ENCODE measurements at places on chromosomes 6 and 20. TPM values are rescaled to one million over a fixed set of nuclear protein-coding genes. Genes with fewer than 3 reads are reported as not detected.

CST7 gene
- 1.2 TPM for total RNA-seq

LY6G6D gene
- not detected for total RNA-seq

OR2J2 gene
- not detected for total RNA-seq

MTFR2 gene
- total RNA-seq = 0.57 TPM

TFAP2D gene
- not detected for total RNA-seq

VGLL2 gene
- not detected for total RNA-seq

GRCh38 chr6:36247693-36248092 lies 22.2 kb upstream of the PNPLA1 start:
- DNase-seq = no peak

DNA sequence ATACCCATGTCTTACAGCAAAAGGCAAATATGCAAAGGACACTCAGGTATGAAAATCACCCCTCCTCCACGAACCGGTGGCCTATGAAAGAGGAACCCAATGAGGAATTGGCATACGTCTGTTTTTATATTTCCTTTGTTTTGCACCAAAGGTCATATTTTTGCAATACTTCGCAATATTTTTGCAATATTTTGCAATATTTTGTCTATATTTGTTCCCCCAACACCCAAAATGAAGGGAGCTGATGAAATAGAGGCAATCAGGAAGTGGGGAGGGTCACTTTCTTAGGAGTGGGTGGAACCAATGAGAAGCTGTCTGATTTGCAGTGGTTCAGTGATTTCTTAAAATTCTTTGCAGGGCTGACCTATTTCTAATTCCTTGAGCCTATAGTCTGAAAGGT lies 296.8 kb upstream of the TSHZ2 start:
- no peak for DNase-seq

DNA sequence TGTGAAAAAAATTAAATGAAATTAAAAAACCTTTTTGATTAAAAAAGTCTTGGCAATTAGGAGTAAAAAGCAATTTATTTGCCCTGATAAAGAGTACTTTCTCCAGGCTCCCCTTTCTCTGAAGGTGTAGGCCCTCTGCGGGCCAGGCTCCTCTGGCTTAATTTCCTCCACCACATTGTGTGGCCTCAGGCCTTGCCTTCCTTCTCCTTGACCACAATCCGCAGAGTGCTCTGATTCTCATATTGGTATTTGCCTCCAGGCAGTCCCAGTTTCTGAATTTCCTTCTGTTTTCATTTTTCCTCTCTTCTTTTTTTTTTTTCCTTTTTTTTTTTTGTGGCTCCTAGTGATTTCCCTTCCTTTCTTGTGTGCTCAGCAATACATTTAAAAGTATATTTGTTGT lies 96.4 kb downstream of the AIG1 start:
- no peak for DNase-seq

DNA sequence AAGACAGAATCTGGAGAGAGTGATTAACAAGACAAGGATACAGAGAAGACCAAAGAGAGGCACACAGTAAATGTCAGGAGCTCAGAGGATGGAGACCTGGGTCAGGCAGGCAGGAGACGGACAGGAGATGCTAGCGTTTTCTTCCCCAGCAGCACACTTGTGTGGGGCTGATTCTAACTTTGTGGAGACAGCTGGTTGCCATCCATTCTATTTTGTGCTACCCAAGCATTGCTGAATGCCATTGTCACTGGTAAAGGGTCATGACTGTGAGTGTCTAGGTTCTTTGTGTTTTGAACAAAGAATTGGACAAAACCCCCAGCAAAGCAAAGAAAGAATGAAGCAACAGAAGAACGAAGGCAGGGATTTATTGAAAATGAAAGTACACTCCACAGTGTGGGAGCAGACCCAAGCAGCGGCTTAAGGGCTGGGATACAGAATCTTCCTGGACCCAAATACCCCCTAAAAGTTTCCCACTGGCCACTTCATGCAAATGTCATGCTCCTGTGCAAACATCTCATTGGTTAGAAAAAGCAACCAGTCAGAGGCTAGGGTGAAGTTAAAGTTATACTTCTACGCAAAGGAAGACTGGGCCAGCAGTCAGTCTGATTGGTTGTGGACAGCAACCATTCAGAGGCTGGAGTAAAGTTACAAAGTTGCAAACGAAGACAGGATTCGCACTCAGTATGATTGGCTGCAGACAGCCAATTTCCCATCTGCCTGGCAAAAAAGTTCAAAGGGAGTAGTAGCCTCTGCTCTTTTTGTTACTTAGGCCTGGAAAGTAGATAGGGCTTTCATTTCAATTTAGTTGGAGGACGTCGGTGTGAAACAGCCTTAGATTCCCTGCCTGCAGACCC lies 17.5 kb downstream of the PTK7 start:
- no peak for DNase-seq

DNA sequence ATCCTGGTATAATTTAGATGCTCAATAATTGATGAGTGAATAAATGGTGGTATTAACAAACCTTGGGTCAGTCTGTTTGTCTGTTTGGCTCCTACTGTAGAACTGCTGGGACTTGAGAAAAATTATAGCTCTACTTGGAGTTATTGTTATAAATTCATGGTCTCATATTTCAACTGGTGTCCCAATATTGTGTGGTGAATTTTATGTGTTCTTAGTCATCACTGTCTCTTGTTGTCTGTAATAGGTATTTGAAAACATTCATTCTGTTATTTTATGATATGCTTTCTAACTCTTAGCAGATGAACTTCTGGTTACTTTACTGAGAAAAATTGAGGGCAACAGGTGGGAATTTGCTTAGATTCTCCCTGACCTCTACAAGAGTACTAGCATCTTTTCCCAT lies 221.4 kb downstream of the CDKAL1 start:
- no peak for DNase-seq

DNA sequence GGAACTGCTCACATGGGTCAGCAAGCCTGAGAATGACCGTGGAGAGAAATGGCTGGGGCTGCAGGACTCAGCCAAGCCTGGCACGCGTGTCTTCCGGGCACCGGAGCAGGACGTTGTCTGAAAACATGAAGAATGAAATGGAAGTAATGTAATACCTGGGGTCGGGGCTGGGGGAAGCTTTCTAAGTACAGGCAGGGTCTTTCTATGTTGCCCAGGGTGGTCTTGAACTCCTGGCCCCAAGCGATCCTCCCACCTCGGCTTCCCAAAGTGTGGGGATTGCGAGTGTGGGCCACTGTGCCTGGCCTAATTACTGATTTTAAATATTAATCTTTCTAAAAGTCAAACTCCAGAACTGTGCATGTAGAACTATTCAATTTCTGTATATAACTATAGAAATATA lies 155.5 kb upstream of the AKAP12 start:
- no peak for DNase-seq

- peak; percentile 60 for DNase-seq
These were observed 81.7 kb downstream of the THBS2 start for GRCh38 chr6:169171951-169172350.

GRCh38 chr6:143397227-143398222 lies 53.0 kb downstream of the ADAT2 start:
- DNase-seq = no peak

DNA sequence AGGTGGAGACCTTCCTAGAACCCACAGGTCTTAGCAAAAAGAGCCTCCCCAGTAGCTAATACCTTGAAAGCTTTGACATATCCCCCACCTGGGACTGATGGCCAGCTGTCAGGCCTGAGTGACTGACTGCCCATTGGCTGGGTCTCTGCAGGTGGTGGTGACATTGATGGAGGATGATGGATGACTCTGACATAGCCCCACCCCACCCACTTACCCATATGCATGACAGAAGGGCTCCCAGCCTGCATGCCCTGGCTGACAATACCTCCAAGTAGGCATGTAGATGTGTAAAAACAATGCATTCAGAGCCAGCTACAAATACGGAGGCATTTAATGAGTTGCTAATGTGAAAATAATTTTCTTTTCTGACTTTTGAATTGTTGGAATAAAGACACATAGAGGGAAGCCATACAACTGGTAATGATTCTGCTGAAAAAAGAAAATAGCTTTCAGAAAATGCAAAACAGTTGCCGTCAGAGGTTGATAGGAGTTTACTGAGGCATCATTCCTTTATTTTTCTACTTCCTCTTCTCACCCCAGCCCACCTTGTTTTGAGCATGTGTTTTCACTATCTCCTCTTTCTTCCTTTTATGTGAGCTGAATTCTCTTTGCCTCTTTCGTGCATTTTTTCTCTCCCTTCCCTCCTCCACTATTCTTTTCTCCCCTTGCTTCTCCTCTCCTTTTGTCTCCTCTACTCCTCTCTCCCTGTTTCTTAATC lies 70.6 kb downstream of the OLIG3 start:
- DNase-seq = no peak

DNA sequence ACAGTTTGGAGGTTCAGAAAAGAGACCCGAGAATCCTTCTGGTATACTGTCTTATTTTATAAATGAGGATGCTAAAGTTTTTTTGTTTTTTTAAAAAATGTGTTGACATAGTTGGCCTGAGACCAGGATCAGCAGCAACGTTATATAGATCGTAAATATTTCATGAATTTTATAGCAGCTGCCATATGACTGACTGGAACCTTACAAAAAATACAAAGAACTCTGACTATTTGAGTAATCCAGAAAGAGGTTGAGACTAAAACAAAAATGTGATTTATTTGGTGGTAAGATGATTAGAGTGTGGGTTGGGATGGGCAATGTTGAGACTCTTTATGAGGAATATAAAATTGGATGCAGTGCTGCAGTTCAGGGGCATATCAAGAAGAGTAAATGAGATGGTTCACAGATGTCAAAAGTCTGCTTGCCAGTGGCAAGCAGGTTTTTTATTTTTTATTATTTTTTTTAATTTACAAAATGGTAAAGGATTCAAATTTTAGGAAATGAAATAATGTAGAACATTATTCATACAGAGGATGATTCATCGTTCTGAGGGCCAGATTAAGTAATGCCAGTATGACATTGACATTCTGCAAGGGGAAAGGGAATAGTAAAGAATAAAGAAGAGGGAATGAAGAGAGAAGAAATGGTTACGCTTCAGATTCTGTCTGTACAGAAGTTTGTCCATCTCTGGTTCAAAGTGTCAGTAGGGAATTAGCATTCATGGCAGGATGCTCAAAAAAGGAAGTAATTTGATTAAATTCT lies 58.5 kb downstream of the SCAF8 start:
- DNase-seq = no peak

DNA sequence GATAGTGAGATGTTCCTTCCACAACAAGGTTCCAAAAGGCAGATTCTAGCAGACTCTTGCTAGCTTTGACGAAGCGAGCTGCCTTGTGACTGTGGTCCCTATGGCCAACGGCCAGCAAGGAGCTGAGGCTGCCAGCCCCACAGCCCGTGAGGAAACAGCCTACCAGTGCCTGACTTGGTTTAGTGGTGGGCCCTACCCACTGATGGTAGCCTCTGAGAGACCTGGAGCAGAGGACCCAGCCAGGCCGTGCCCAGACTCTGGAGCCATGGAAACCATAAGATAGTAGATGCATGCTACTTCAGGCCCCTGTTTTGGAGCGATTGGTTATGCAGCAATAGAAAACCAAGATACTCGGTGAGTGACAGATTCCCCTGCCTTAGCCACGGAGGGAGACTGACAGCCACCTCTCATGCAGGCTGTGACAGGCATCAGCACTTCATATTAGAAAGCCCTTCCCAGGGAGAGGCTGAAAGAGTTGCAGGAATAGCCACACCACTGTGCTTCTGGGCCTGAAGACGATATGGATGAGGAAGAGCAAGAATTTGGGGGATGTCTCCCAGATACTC lies 19.2 kb downstream of the PSMG4 start:
- DNase-seq = no peak

DNA sequence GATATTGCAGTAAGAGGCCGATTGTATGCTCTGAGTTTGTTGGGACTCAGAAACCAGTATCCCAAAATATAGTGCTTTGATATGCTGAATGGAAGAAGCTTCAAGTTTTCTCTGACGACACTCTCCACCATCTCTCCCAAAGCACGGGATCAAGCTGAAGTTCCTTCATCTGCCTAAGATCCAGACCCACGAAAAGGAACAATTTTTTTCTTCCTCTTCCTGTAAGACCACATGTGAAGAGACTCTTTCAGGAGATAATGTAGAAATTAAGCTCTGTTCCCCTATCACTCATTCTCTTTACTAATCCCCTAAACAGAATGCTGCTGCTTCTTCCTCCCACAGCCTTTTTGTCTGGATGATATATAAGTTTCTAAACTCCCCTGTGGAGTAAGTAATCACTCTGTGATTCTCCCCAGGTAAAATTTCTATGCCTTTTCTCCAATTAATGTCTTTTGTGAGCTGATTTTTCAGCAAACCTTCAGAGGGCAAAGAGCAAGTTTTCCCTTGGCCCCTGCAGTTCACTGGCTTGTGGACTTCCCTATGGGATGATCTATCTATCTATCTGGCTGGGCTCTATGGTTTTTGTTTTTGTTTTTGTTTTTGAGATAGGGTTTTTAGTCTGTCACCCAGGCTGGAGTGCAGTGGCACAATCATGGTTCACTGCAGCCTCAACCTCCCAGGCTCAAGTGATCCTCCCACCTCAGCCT lies 13.5 kb upstream of the PNRC1 start:
- no peak for DNase-seq

DNA sequence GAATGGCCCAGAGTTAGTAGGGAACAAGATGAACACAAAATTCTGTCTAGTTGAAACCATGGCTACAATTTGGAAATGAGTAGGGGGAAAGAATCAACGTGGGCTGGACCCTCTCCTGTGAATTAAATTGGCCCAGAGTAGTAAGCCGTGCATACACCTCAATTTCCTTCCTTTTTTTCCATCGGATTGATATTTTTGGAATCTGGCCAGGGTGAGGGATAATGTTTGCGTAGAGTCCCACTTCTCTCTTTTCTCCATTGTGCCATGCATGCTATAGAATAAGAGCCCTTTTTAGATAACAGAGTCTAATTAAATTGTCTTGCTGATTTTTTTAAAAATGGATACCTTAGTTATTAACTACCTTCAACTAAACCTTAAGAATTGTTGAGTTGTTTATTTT lies 35.2 kb downstream of the XRN2 start:
- no peak for DNase-seq

GRCh38 chr20:1952737-1953530 lies 40.9 kb downstream of the PDYN start:
- DNase-seq = no peak

DNA sequence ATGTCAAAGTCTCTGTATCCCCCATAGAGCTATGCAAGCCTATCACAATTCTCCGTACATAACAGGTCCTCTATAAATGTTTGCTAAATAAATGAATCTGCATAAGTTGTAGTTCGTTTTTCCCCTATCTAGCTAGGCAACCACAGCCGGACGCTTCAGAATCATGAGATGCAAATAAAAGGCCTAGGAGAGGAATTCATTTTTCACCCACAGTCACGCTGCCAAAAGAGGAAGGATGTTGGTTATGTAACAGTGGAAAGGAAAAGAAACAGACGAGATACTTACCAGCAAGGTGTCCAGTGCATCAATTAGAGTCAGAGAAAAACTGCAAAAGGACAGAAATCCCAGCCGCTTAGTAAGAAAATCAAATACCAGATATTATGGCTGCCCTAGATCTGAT lies 2.4 kb downstream of the EDEM2 start:
- no peak for DNase-seq

GRCh38 chr6:53539561-53539960 lies 5.3 kb downstream of the GCLC start:
- no peak for DNase-seq

DNA sequence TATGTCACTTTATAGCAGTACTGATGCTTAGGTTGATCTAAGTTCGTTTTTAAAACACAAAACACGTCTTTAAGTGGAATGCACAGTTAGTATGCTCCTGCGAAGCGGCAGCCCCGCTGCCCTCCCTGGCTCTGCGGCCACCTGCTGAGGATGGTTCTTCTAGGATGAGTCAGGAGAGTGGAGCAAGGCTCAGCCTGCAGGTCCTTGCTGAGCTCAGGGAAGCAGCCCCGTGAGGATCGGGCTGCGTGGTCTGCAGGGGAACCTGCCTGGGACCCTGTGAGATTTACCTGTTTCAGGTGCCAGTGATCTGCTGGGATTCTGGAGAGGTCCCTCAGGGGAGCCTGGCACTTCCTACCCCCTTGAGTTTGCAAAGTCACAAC lies 57.5 kb downstream of the SYNJ2 start:
- no peak for DNase-seq
